Activated CD4-positive, alpha-beta memory T cell treated with anti-CD3 and anti-CD28 coated beads for 36 hours (primary cell): ENCODE measurements at places on chromosomes 5 and 9. TPM values are rescaled to one million over a fixed set of nuclear protein-coding genes. Genes with fewer than 3 reads are reported as not detected.

DNA sequence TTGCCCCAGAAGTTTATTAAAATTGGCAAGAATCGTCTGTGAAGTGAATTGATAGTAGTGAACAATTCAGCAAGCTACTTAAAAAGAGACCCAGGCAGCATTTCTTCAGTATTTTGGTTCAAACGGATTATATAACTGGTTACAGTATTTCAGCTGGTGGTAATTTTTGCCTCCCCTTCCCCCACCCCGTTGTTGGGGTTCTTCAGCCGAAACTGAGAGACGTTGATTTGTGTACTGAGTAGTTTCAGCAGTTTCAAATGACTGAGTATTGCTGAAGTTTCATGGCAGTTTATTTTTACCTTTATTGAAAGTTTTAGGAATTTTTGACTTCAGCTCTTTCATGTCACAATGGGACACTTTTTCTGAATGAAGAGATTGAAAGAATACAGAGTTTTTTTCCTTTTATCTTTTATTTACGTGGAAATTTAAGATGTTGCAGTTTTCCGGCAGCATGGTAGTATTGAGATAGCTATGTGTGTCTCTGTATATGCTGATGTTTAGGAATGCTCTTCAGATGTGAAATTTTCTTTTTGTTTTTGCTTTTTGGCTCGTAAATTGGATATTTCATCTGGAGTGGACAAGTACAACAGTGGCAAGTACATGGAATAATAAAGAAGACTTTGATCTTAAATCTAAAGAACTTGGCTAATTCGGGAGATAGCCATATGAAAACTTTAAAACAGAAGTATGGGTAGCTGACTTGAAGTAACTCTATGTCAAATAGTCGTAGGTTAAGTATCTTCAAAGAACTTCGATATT lies 1.9 kb downstream of the GPBP1 start:
- DNase-seq: peak; percentile 73

GRCh38 chr5:115033861-115034260 lies 135.8 kb downstream of the TRIM36 start:
- no peak for DNase-seq

DNA sequence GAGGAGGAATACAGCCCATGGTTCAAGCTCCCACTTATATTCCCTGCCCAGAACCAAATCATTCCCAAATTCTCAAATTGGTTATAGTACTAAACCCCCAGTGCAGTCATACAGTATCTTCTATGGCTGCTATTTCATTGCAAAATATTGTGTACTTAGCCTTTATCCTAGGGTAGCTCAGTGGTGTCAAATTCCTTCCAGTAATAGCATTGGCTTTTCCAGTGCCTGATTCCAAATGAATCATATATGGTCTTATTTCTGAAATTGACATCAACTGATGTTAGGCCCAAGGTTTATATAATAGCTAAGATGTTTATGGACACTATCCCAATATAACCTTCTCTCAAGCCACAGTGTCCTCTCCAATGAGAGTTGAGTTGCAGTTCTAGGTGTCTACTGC lies 256.7 kb downstream of the NDUFS4 start:
- DNase-seq: no peak

The PCDHB6 gene
- total RNA-seq: not detected

The PTGS1 gene
- total RNA-seq: 0.07 TPM

The IFNK gene
- not detected for total RNA-seq
